Activated T-cell treated with anti-CD3 and anti-CD28 coated beads for 1 hour (primary cell): ENCODE measurements at places on chromosomes 1 and 21.

- no peak for DNase-seq
Observed at GRCh38 chr1:160761886-160762285, 22.8 kb downstream of the SLAMF7 start.

DNA sequence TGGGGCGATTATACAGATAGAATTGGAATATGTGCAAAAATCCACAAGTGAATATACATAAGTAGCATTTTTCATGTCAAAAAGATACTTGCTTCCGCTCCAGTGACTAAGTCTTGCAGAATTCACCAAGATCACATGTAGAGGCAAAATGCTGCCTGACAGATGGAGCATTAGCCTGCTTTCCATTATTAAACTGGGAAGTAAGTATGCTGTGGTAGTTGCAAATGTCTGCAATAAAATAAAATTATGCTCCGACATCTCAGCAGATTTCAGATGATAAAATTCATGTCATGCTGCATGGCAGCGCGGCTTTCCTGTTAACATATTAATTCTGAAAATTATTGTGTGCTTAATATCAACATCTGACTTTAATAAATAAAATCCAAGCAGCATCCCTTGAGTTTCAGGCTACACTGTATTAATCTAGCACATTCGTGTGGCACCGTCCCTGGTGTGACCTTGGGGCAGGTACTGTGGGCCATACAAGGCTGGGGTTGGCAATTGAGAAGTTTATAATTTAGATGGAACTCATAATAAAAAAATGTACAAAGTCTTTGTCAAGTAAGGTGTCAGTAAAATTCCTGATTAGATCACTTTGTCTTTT lies 366.4 kb upstream of the ZP4 start:
- no peak for DNase-seq

GRCh38 chr1:155944444-155944799 lies 3.0 kb downstream of the RXFP4 start:
- DNase-seq: no peak

- DNase-seq: no peak
Observed at GRCh38 chr1:5915587-5916571, 76.3 kb downstream of the NPHP4 start.

GRCh38 chr1:16217061-16217785 lies 4.8 kb upstream of the ARHGEF19 start:
- DNase-seq: peak; percentile 91

- no peak for DNase-seq
Observed at GRCh38 chr1:5220821-5221220, 566.4 kb downstream of the AJAP1 start.

- no peak for DNase-seq
Observed at GRCh38 chr1:239126884-239127283, 259.5 kb upstream of the CHRM3 start.

DNA sequence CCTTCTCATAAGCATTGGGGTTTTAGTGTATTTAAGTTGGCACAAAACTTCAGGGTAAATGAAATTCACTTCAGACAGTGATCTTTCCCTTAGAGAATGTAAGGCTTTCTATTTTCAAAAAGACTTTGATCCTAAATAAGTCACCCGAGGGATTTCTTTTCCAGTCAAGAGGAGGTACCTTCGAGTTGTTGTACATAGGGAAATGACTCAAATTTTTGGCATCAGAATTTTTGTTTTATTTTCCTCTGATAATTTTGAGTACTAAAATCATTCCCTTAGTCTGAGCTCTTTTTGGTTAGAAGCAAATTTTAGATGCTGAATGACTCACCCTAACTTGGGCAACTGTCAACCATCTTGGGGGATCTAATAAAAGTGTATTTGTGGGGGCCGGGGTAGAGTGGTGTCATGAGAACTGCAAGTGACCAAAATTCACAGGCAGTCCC lies 193.9 kb downstream of the DHRS3 start:
- DNase-seq: no peak

DNA sequence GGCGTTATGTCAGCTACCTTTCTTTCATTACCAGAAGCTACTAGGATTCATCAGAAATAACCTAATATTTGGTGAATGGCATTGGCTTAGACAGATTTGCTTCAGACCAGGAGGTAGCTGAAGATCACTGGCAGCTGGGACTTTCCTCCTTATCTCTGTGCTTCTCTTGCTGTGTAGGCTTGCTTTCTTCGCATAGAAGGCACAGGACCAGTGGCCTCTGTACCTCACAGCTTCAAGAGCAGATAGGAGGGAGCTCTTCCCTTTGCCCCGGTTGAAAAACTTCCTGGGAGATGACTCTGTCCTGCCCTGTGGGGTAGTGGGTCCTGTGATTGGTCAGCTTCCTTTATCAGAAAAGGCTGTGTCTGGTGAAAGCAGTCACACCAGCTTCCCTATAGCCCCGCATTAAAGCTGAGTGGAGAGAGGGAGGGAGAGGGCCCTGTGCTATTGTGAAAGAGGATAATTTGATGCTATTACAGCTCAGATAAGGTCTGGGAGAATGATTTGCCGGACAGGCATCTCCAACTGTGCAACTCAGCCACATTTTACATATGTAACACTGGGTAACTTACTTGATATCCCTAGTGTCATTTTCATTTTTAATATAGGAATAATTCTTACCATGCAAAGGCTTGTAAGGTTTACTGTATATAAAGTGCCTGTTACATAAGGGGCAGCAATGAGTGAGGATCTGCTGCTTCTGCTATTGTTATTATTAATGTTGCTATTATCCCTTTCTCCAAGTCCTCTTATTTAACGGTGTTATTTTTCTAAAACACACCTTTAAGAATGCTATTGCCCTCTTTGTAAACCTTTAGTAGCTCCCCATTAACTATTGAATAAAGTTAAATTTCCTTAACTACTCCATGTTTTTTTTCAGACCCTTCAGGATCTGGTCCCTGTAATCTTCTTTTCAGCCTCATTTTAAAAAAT lies 31.6 kb downstream of the OSBPL9 start:
- no peak for DNase-seq

GRCh38 chr1:54301497-54301896 lies 101.5 kb downstream of the MRPL37 start:
- no peak for DNase-seq

DNA sequence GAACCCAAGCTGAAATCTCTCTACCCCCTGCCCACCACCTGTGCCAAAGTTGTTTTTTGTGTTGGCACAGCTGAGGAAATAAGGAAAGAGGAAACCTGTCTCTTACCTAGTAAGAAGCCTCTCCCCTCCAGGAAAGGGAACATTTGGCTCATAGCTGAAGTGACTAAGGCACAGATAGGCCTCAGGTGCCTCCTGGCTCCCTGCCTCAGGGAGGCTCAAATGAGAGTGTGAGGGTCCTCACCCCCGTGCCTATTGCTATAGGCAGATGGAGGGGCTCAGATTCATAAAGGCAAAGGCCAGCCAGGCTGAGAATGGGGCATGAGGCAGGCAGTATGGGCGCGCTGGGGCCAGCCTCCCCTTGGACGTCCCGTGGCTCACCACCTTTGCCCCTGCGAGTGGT lies 7.4 kb downstream of the SLC30A2 start:
- no peak for DNase-seq

DNA sequence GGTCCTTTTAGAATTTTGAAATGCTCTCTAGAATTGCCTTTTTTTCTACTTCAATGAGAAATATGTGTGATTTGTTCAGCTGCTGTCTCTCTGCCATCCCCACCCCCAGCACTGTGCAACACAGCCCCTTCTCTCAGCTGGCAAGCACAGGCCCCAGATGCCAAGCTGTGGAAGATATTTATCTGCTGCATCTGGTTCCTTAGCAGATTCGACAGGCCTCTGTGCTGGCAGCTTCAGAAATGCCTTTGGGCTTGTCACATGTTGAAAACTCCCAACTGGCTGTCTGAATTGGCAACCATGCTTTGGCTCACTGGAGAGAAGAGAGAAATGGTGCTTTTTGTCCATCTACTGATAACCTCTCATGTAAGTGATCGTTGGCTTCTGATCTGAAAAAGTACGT lies 206.7 kb upstream of the C1orf87 start:
- no peak for DNase-seq

DNA sequence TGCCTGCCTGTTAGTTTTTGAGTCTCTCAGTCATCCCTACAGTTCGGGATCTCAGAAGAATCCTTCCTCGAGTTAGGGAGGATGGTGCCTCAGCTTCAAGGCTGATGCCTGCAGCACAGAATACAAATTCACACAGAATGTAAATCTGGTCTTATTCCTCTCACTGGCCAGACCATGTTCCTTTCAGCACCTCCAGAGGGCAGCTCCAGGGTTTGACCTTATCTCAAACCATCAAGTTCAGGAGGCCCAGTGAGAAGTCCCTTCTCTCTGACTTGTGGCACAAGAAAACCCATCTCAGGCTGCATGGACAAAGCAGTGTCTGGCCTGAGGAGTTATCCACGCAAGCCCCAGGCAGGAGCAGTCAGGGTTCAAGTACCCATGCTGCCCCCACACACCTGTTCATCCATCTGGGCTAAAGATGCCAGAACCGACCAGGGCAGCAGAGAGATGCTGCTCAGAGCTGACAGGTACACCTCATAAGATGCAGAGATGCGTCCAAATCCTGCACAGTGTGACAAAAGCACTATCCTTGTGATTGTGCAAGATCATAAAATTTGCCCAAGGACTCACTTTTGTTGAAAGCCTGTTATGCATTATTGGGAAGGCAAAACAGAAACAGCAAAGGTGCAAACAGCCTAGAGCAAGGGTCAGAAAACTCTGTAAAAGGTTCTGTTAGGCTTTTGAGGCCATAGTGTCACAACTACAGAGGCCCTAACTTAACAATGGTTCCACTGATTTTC lies 49.8 kb downstream of the BCAR3 start:
- DNase-seq: no peak

DNA sequence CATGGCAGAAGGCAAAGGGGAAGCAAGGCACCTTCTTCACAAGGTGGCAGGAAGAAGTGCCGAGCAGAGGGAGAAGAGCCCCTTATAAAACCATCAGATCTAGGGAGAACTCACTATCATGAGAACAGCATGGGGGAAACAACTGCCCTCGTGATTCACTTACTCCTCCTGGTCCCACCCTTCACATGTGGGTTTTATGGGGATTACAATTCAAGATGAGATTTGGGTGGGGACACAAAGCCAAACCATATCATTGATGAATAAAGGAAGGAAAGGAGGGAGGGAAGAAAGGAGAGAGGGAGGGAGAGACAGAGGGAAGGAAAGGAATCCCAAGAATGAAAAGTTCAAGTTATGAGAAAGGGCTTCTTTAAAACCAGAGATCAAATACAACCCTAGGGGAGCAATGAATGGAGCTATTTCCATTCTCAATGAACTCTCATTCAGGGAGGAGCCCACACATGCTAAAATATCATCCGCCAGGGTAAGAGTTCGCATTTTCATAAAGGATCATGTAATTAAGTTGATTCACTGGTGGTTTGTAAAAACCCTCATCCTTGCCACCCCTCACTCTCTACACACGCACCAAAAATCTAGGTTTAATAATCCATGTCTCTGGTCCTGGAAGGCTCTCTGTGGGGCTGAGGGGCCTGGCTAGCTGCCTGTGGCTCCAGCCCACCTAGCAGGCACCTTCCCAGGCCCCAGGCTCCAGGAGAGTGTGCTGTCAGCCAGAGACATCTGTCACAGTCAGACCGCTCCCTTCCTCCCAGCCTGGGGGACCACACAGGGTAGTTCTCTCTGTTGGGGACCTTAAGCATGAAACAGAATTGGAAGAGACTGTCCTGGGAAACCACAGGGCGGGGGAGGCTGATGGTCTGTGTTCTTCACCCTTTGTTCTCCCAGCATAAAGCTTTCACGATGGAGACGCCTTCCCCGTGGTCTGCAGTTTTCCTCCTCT lies 94.0 kb downstream of the CCDC185 start:
- DNase-seq: no peak

DNA sequence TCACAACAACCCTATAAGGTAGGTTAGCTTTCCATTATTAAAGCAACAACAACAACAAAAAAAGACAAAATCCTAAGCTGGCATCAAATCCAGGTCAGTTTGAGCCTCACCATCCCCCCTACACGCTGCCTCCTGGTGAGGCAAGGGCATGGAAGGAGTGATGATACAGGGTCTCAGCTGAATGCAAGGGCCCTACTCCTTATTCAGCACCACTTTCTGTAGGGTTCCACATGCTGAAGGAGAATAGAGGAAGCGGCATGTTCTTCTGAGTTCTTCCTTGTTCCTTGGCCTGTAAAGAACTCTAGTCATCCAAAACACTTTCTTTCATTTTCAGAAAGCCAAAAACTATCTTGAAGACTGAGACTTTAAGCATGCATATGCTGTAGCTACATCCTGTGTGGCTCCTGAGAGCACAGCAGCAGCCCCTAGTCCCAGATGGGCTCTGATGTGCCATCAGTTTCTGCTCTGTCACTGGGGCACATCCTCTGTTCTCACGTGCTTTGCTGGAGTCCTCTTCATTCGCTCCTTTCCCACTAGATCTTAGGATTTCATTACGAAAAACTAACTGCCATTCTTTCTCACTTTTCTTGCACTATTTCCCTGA lies 6.2 kb downstream of the ILDR2 start:
- no peak for DNase-seq

- DNase-seq: no peak
Observed at GRCh38 chr21:45460611-45461368, 55.8 kb downstream of the COL18A1 start.

GRCh38 chr1:209207701-209208286 lies 375.7 kb upstream of the CAMK1G start:
- DNase-seq: no peak

- no peak for DNase-seq
Observed at GRCh38 chr1:98369463-98369862, 292.1 kb upstream of the SNX7 start.

DNA sequence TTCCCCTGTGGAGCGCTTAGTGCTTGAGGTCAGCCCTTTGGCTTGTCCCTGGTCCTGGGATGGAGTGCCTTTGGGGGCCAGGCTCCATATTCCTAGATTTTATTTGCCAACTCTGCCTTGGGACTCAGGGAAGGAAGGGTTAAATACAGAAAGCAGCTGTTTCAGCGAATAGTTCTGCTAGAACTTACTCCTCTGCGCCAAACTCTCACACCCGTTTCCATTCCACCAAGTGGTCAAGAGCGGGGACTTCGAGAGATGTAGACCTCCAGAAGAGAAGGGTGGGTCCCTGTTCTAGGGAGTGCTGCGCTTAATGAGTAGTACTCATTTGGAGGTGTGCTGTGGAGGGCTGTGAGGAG lies 704 bp upstream of the TOMM40L start:
- DNase-seq: no peak

- no peak for DNase-seq
Observed at GRCh38 chr1:25813734-25814471, 5.9 kb upstream of the MTFR1L start.

DNA sequence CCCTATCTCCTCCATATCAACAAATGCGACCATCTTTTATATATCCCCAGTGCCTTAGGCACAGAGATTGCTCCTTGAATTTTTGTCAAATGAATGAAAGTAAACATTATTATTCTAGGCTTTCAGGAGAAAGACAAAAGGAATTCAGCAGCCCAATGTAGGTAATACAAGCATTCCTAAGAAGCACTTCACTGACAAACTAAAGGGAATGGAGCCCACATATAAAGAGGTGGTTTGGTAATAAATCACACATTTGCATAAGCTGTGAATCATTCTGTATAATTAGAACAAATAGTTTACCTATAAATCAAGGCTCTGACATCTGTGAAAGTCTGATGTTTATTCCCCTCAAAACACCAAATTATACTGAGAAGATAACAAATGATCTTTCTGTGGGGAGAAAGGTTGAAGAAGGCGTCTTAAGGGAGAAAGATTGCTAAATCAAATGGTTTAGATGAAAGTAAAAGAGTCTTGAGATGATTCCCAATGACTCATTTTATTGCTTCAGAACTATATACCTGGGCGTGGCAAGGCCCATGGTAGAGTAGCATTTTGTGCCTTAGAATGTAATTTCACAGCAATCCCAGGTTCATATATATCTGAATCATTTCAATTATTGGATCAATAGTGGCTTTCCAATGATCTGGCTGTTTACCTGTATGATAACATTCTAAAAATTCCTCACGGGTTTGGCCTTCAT lies 558.1 kb downstream of the AGBL4 start:
- DNase-seq: no peak
